ACHN (cell line): ENCODE measurements at places on chromosomes 4 and X.

GRCh38 chrX:72078411-72078810 lies 53.3 kb downstream of the RTL5 start:
- DNase-seq: no peak

- peak; percentile 29 for DNase-seq
These were observed 43.5 kb upstream of the SLC25A31 start for GRCh38 chr4:127686658-127687057.

DNA sequence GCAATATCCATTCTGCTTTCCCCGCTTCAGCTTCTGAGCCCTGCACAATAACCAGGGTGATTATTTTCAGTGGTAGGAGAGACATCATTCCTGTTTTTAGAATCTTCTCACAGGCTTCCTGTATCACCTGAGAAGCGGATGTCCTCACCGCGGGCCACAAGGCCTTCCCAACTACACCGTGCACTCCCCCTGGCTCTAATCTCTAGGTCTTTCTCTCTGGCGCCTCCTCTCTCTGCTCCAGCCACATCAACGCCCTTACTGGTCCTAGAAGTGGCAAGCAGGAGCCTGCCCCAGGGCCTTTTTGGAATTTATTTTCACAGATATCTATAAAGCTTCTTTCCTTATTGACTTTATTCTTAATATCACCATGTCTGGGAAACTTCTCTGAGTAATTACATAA lies 675.2 kb upstream of the FRG1 start:
- no peak for DNase-seq

DNA sequence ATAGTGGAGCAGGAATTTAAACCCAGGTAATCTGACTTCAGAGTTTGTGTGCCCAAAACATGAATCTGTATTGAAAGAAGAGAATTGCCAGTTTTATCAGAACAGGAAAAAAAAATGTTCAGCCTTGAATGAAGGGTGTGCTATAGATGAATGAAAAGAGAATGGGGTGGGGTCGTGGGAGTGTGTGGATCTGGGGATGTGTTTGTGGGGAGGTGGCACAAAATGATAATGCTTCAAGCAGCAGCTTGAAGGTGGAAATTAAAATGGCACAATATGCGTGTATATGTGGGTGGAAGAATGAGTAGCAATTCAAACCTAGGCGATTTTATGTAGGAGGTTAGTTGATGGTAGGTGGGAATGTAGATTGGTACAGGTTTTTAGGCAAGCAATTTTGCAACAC lies 122.2 kb downstream of the IL1RAPL1 start:
- no peak for DNase-seq

DNA sequence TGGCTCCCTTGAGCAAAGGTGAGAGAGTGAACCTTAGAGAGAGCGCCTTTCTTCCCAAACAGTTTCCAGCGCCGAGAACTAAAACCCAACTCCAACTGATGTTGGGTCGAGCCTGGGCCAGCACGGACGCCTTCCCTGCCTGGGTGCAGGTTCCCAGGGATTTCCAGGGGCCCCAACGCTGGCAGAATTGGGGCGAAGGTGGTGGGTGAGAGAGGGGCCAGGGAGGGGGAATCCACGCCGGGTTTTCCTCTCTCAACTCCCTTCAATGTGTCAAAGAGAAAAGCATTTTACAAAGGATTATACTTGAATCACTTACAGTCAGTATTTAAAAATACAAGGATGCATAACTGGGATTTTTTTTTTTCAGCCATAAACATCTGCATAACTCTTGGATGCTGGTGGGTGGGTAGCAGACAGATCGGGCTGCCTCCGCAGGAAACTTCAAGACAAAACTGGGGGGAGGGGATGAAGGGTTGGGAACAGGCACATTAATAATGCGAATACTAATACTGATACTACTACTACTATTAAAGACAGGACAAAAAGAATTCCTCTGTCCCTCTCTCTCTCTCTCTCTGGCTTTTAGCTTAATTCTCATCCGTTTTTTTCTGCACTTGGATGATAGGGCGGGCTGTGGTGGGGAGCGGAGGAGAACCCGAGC lies 1.3 kb upstream of the ARX start:
- DNase-seq: no peak

GRCh38 chr4:169314906-169315305 lies 44.1 kb upstream of the SH3RF1 start:
- DNase-seq: peak; percentile 73

GRCh38 chrX:118254611-118255010 lies 91.3 kb upstream of the WDR44 start:
- DNase-seq: peak; percentile 34

DNA sequence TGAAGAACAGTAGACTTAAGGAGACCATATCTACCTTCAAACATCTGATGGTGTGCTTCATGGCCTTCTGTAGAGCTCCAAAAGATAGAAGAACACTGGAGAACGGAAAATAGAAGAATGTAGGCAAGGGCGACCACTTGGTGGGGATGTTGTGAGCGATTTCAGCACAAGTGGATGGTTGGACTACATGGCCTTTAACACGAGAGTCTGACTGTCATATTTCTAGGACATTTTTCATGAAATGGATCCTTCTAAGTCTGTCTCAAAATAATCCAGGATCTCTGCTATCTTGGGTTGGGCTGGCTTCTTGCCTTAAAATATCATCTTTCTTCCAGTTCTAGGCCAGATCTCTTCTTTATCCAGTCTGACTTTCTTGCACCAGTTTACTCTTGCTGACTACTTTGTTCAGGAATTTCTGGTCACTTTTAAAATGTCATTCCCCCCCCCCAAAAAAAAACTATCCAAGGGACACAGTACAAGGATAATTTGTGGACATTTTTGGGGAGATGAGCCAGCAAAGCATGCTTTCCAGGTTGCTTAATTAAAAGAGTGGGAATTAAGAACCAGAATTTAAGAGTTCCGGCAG lies 1.2 kb upstream of the MID1IP1 start:
- no peak for DNase-seq

DNA sequence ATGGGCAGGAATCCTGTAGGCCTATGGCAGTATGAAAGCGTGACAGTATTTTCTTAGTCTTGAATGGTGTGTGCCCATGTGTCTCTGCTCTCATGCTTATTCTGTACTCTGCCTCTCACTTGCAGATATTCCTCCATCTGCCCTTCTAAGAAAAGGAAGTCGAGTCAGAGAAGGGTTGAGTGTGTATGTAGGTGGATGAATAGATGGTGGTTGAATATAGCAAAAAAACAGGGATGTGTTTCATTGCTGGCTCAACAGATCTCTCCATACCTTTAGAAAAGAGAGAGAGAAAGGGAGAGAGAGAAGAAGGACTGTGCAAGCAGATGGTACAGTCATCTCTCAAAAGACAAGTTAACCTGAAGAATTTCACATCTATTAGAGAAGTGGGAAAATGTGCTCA lies 381.5 kb downstream of the FBXW7 start:
- DNase-seq: no peak

GRCh38 chr4:924107-925096 lies 7.7 kb downstream of the GAK start:
- DNase-seq: no peak

- no peak for DNase-seq
These were observed 33.6 kb downstream of the GRIA3 start for GRCh38 chrX:123217728-123218127.

GRCh38 chr4:74097116-74097515 lies 1.9 kb downstream of the CXCL2 start:
- no peak for DNase-seq

- no peak for DNase-seq
These were observed 160.3 kb upstream of the FRG1 start for GRCh38 chr4:189780391-189780790.

GRCh38 chrX:138875472-138875871 lies 164.0 kb upstream of the FGF13 start:
- DNase-seq: no peak

DNA sequence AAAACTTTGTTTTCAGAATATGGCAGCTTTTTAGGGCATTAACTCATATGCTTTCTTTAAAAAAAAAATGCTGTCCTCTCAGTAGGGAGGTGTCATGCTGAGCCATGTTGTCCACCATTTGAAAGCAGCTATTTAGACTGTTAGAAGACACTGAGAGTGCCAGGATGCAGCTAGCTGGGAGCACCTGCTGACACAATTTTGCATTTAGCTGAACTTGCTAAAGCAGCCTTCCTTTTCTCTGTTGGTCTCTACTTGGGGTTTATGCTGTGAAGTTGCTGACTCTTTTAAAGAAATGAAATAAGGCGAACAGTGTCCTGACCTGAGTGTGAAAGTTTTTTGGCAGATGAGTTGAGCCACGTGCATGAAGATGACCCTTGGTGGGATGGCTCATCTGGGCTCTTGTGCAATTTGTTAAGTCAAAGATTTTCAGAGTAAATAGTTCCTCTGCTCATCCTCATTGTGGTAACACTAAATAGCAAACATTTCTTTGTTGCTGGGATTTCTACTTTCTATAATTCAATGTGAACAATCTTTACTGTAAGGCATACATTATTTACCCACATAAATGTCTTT lies 64.5 kb downstream of the CDS1 start:
- no peak for DNase-seq

DNA sequence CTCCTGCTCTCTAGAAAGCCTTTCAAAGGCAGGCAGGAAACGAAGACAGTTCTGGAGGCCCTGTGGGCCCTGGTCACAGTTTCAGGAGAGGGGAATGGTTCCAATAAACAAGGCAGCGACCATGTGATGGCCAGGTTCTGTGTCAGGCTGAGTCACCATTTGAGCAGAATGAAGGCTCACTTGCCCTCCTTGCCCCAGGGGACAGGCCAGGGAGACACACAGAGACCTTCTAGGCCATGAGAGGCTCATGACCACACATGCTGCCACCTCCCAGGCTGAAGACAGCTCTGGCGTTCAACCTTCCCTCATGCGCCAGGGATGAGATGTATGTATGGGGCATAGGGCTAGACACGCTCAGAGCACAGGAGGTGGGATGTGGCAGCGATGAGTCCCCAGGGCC lies 22.9 kb upstream of the TRIM2 start:
- no peak for DNase-seq

DNA sequence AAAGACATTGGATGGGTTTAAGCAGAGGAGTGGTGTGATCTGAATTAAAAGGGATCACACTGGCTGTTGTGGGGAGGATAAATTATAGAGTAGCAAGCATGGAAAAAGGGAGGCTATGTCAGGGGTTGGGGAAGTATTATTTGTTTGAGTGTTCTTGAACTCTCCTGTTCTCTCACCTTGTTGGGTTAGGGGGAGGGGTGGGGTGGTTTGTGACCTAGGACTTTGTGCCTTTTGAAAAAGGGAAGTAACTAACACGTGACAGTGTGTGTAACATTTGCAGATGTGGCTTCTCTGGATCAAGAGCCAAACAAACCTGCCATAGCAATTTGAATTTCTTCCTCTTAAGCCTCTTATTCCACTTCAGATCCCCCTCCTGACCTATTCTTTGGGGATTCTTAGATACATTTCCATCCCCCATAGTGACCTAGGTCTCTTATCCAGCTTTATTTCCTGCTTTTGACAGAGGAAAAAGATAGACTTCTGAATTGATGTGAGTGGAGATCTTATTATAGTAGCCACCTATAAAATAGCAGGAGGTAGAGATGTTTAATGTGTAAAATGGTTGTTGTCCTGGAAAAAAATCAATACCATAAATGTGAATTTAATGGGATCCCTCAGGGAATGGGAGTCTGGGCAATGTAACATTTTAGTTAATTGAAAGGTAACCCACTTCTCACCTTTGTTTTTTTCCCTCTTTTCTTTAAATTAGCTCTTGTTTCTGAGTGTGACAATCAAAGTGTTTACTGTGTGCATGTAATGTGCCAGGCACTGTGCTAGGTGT lies 120.4 kb downstream of the CT47B1 start:
- DNase-seq: no peak

DNA sequence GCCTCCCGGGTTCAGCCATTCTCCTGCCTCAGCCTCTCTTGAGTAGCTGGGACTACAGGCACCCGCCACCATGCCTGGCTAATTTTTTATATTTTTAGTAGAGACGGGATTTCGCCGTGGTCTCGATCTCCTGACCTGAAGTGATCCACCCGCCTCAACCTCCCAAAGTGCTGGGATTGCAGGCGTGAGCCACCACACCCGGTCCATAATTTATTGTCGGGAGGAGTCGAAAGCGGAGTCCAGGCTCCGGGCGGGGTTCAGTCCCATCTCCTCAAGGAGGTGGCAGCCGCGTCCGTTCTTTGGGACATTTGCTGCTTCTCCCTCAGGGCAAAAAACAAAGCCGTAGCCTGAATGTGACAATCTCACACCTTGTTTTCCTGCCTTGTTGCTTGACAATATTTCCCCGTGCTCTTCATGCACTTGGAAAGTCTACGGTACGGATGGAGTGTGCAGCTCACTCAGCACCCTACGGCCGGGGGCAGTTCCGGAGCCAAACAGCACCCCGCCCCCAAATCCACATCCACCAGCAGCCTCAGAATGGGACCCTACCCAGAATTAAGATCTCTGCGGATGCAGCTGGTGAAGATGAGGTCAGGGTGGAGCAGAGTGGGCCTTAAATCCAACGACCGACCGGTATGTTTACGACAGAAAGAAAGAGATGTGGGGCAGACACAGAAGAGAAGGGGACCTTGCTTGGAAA lies 9.6 kb downstream of the GTPBP6 start:
- no peak for DNase-seq

GRCh38 chr4:112923516-112923915 lies 125.9 kb upstream of the ANK2 start:
- no peak for DNase-seq

GRCh38 chr4:37795581-37796195 lies 30.8 kb upstream of the PGM2 start:
- no peak for DNase-seq

DNA sequence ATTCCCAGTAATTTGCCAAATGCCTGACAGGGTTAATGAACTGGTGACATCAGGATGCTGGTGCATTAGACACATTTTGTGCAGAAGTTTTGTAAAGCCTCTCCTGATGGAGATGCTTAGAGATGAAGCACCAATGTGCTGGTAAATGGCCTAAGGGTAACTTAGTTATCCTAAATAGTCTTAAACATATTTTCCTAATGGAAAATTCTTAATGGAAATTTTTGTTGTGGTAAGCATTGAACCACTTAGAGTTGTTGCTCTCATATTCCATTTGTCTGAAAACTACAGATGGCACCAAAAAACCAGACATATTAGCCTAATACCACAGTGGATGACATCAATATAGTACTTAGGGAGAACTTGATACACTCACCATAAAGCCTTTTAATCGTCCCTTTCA lies 154.5 kb upstream of the ANK2 start:
- no peak for DNase-seq

GRCh38 chr4:175806727-175807126 lies 5.3 kb downstream of the GPM6A start:
- no peak for DNase-seq

DNA sequence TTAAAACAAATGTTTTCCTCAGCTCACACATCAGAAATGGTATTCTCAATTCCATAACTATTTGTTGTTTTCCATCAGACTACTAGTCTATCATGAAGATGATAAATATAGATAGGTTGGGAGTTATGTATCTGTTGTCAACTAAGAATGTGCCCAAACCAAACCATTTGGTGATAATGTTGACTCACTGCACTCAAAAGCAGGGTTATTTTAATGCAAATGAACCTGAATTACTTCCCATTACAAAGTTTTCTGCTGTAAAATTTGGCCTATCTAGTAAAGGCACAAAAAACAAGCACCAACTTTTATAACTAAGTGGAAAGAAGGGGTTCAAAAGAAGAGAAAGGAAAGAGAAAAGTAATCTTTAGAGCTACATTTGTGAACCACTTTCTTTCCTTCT lies 93.5 kb downstream of the TBCK start:
- no peak for DNase-seq
